Chondrocyte (in vitro differentiated cells): ENCODE measurements at places on chromosomes 1 and 21.

DNA sequence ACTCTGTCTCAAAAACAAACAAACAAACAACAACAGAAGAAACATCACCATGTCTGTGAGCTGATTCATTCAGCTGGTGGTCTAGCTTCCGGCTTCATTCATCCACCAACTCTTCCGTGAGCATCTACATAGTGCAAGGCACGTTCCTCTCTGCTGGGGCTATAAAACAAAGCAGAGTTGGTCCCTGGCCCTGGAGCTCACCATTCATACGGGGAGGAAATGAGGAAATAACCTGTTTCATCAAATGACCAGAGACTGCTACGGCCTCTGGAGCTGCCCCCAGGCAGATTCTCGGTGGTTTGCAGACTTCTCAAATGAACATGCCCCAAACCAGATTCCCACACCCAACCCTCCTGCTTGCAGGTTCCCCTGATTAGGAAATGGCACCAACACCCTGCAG is 41.0 kb upstream of the ID3 start:
- no peak for DNase-seq

DNA sequence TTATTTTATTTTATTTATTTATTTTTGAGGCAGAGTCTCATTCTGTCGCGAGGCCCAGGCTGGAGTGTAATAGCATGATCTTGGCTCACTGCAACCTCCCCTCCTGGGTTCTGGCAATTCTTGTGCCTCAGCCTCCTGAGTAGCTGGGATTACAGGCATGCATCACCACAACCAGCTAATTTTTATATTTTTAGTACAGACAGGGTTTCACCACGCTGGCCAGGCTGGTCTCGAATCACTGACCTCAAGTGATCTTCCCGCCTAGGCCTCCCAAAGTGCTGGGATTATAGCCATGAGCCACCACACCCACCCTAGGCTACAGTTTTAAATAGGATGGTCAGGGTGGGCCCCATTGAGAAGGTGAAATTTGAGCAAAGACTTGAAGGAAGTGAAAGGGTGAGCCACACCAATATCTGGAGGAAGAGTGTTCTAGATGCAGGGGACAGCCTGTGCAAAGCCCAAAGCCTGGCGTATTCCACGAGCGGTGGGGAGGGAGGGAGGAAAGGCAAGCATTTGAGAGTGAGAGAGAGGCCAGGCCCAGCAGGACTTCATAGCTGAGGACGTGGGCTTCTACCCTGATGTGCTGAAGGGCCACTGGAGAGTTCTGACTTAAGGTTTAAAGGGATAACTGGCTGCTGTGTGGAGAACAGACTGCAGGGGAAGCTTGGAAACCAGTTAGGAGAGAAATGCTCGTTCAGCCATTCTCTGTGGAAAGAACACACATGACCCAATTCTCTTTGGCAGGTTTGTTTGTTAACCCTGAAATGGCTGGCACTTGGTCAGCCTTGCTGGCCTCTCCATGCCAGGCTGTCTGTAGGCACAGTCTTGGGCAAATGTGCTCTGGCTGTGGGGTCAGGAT is 62.6 kb upstream of the FAM20B start:
- no peak for DNase-seq

- no peak for DNase-seq
Observed at GRCh38 chr1:199208847-199209246, 570.0 kb downstream of the PTPRC start.

DNA sequence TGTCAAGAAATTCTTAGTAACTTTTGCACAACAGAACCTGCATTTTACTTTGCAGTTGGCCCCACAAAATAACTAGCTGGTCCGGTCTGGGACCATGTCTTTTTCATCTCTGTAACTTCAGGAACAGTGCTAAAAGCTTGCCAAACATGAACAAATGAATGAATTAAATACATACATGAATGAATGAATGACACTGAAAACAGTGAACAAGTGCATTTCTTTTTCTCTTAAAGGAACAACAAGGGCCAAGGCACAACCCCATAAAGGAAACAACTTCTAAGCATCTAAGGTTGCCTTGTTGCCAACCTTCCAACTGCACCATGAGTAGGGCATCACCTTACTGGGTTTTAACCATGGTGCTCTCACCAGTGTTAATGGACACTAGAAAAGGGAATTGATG is 534.4 kb upstream of the PKN2 start:
- DNase-seq = no peak
